ENCODE measurements at places on chromosomes 7 and 10.

DNA sequence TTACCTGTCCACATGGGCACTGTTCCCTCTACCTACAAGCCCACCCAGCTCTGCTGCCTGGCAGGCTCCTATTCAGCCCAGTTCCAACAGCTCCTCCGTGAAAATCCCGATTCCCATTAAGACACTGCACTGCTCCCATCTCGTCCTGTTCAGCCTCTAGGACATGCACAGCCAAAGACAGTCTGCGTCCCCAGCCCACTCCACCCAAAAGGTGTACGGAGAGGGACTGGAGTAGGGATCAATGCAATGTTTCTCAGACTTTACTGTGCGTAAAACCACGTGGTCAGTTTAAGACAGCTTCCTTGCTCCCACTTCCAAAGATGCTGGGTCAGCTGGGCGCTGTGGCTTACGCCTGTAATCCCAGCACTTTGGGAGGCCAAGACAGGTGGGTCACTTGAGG is 19.9 kb downstream of the FGFR2 start:
- DNase-seq = no peak

GRCh38 chr7:35605760-35606159 is 89.2 kb downstream of the HERPUD2 start:
- DNase-seq = no peak

GRCh38 chr10:77554996-77555397 is 82.6 kb downstream of the KCNMA1 start:
- no peak for DNase-seq

DNA sequence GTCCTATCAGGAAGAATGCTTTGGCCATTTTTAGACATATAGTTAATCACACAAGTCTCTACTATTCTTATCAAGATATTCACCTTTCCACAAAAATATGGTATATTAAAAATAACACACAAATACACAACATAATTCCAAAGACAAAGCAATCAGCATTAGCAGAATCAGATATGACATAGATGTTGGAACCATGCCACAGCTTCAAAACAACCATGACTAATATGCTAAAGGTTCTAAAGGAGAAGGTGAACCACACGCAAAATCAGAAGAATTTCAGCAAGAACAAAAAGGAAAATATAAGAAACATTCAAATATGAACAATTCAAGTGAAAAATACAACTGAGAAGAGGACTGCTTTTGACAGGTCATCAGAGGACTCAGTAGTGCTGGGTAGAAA is 670.2 kb upstream of the SORCS1 start:
- DNase-seq = no peak

GRCh38 chr7:121739465-121739864 is 133.5 kb upstream of the PTPRZ1 start:
- DNase-seq = no peak

DNA sequence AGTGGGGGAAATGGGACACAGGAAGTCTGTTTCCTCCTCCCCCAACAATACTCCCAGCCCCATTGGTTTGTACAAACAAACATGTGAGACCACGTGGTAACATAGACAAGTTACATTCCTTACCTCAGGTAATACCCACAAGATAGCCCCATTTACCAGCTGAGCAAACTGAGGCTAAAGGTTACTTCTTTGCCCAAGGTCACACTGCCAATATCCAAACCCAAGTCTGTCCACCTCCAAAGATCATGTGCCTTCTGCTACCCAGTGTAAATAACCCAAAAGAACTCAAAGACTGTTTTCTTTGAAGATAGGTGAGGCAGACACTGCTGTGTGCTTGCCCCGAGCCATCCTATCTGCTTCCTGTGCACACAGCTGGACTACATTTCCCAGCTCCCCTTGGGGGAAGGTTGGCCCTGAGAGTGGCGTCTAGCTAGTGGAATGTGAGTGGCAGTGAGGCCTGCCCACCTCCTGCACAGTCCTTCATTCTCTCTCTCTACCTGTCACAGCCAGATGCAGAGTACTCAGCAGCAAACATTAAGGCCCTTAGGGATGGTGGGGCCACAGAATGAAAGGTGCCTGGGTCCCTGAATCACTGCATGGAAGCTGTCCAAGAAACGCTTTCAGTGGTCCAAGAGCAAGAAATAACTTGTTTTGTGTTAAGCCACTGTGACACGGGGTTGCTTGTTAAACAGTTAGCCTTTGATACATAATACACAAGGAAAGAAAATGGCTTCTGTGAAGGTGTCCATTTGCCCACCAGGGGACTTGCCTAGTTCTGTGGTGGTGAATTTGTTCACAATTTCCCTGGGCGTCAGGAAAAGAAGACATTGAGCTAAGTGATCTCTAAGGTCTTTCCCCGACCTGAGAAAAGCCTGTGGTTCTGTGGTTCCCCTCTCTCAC is 257.7 kb upstream of the NFE2L3 start:
- DNase-seq = no peak

DNA sequence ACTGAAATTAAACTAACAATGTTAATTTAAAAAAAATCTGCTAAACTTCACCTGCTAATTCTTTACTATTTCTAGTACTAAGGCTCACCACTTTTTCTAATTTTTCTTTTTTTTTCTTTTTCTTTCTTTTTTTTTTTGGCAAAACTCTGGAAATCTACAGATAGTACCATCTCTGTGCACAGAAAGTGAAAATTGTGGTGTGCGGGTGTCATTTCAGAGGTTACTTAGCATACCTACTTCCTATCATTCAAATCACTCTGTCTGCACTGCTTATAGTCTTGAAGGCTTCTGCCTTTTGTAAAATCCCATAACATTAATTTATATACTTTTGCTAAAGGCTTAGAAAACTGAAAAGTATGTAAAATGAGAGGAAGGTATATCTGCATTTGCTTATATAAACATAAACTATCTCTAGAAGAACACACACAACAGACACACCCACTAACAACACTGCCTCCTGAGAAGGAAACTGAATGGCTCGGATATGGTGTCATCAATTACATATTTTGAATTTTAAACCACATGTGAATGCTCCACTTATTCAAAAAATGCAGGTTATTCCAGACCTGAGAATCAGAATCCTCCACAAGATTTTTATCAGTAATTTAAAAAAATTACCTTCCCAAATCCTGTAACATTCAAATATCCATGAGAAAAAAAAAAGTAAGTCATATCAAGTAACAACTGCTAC is 229.5 kb downstream of the PARD3 start:
- no peak for DNase-seq

DNA sequence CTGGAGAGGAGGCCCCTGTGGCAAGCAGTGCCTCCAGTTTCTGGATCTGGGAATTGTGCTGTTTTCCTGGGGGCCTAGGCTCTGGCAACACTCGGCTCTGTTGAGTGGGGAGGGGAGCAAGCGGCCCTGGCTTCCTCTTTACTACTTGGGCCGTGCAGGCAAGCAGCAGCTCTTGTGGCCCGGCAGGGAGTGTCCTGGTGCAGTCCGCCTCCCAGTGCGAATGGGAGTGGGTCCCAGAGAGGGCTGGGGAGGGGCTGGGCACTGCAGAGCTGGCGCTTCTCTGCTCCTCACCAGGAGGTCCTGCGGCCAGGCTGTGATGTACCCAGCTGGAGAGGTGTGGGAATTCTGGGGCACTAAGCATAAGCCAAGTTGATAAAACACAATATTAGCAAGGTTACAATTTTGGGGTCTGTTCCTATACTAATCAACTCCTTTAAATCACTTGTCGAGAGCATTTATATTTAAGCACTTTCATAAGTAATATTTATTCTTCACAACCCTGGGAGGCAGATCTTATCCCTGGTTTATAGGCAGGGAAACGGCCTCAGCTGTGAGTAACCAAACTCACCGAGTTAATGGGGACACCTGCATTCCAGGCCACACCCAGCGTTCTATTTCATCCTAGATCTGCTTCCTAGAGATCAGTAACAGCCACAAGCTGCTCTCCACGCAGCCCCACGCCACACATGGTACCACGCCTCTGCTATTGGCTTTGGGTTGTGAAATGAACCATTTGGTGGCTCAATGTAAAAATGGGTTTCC is 183.4 kb upstream of the PLXNA4 start:
- no peak for DNase-seq

DNA sequence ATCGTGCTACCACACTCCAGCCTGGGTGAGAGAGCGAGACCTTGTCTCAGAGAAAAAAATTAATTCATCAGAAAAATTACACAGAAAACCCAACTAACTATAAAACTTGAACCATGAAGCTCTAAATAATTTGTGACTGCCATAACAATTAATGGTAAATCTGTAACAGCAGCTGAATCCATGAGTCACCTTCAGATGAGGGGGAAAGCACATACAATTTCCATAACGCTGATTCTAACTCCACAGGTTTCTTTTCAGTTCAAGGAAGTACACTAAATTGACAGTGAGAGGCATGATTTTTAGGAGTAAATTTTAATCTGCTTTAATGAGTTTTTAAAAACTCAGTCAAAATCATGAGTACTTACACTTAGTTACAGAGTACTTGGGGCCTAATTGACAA is 120.1 kb upstream of the NOBOX start:
- DNase-seq = no peak

GRCh38 chr7:29471444-29472138 is 92.0 kb upstream of the PRR15 start:
- no peak for DNase-seq

DNA sequence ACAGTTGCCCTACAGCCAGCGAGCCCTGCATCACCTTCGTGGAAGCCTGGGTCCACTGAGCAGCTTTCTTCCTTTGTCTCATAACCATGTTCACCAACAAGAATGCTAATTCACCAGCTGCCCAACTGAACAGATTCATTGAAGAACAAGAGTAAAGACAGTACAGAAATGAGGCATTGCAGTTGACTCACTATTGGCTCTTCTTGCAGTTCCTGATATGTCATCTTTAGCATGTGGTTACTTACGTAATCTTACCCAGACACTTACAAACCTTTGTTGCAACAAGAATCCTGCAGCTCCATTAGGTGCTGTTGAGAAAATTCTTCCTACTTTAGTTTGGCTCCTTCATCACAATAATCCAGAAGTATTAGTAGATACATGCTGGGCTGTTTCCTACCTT is 174.0 kb upstream of the TPK1 start:
- DNase-seq = no peak

DNA sequence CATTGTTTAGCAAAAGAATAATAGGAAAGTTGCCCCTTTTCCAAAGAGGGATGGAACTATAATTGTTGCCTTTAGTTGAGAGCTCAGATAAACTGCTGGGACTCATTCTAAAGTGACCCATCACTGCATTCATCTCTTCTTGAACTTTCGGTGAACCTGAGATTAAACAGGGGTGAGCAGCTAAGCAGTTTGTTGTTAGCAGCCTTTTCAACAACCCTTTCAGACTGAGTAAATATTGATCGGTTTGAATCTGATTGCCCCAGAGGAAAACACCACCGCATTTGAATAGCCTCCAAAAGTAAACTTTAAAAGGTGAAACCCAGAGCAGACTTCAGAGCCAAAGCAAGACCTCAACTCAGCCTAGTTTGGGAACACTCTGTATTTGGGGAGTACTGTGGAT is 4.7 kb downstream of the HOXA1 start:
- DNase-seq = no peak

GRCh38 chr7:34083440-34083839 is 178.1 kb downstream of the BMPER start:
- DNase-seq = no peak

- DNase-seq = no peak
Observed at GRCh38 chr10:50216894-50217293, 34.4 kb downstream of the ASAH2 start.

DNA sequence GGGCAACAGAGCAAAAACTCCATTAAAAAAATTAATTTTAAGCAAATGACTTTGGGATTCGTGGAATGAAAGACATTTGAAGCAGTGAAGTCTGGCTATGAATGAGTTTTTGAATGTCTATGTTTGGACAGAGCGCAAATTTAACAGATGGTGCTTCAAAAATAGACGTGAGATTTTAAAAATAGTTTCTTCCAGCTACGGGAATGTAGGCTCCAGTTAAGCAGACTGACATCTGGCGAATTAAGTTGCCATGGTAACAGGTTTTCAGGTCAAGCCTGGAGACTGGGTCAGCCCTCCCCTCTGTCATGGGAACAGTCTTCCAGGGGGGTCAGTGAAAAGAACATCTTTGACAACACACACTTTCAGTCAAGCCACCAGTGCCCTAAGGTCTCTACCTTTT is 62.0 kb downstream of the MYOF start:
- DNase-seq = no peak

- no peak for DNase-seq
Observed at GRCh38 chr10:119348516-119349240, 141.3 kb downstream of the GRK5 start.

- no peak for DNase-seq
Observed at GRCh38 chr10:23186697-23187096, 5.4 kb upstream of the PTF1A start.

- peak; percentile 12 for DNase-seq
Observed at GRCh38 chr7:10708447-10708846, 265.2 kb upstream of the PHF14 start.

DNA sequence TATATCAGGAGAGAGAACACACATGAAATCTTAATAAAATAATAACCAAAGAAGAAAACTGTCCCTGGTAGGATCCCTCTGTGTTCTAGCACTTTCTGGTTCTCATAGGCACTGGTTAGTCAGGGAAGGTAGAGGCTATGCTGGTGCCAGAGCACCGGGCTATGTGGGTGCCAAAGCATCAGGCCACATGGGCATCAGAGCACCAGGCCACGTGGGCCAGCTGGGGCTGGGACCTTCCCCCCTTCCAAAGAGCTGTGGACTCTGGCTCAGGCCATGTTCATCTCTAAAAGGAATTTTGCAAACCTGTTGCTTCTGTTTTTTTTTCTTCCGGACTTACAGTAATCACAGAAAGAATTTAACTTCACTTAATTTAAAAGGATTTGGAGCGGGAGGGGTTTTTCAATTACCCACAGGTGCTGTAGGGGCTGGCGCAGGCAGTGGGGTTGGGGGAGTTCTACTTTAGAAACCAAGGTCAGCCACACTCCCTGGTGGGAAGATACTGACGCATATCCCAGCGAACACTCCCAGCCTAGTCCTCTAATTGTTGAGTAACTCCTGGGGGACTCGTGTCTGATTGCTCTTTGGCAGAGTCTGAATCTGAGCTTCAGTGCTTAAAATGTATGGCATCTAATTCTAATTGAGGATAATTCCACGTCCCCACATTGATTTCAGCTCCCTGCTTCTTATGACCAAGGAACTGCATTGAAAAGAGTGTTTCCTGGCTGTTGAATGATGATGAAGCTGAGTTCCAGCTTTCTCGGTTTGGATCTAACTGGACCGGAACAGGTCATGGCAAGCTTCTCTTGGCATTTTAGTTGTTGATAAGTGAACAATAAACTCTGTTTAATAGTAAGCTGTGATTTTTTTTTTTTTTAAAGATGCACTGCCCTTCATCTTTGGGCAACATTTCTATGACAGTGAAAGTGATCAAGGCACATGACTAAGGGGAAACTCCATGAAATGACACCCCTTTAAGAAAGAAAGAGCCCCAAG is 110.7 kb upstream of the FZD8 start:
- DNase-seq = no peak

DNA sequence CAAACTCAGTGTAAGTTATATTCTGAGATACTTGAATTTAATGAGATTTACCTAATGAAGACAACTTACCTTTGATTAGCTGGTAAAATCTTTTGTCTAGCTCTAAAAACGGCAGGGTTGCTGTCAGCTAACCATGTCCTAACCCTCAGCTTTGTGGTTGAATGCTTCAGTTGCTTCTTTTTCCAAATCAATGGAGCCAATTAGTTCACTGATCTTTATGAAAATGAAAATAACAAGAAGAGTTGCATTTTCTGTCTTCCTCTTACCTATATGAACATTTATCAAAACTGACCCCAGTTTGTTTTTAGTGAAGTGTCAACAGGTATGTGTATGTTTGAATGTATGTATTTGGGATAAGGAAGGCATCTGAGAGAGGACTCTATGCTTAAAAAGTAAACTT is 253.1 kb upstream of the MTPN start:
- no peak for DNase-seq

GRCh38 chr7:44224080-44224973 is 23.5 kb downstream of the YKT6 start:
- DNase-seq = no peak

All from renal cortex interstitium (tissue), 15 donors.